LHCN-M2 (cell line): ENCODE measurements at places on chromosomes 2 and 18.

DNA sequence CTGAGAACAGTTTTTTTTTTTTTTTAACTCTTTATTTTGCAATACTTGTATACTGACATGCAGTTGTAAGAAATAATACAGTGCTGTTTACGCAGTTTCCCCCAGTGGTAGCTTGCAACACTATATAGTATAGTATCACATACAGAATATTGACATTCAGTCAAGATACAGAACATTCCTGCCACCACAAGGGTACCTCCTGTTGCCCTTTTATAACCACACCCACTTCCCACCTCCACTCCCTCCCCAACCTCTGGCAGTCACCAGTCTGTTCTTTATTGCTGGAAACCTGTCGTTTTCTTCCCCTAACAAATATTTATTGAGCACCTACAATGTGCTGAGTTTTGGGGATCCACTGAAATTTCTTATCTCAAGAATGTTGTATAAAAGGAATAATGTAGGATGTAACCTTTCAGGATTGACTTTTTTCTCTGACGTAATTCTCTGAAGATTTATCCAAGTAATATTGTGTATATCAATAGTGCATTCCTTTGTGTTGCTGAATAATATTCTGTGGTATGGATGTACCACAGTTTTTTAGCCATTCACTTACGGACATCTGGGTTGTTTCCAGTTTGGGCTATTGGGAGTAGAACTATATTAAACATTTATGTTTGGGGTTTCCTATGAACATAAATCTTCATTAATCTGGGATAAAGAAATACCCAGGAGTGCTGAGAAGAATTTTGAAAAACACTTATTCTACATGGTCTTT, 51.4 kb upstream of the EML6 start:
- DNase-seq: no peak

DNA sequence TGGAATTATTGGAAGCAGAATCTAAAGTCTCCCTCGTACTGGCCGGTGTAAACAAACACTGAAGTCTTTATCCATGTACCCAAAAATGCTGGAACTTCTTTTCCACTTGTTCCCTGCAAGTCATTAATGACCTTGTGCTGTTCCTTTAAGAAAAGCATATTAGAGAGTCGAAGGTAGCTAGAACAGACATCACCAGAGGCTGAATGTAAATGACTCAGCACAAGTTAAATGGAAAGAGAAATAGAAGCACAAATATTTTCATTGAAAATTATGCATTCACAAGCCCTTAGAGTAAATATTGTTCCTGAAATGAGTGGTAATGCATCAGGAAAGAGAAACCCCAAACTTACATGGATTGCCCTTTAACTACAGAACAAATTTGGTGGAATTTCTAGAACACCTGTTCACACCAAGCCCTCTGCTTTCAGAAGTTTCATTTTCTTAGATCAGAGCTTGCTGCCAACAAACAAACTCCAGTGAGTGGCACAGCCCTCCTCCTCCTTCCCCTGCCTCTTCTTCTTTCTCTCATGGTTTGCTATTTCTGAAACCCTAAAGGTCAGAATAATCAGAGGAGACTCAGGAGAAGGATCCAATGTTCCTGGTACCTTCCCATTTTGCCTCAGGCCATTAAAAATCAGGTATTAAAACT, 264.3 kb downstream of the TXNL1 start:
- DNase-seq: peak; percentile 4

DNA sequence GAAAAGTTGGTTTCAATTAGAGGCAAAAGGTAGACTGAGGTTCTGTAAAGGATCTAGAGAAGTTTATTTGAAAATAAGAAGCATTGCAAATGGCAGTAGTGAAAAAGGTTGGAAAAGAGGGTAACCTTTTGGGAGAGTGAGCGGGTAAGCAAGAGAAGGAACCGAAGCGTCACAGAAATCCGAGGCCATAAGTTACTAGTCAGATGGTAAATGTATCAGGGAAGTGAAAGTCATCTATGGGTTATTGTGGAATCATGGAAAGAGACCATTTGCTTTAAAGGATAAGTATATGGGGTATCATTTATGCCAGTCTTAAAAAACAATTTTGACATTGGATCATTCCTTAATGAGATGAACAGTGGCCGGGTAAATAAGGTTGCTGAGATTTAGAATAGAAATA, 30.5 kb downstream of the EML4 start:
- DNase-seq: no peak

GRCh38 chr2:38892819-38893218, 3.1 kb downstream of the ARHGEF33 start:
- no peak for DNase-seq

GRCh38 chr2:44205169-44205568, 36.5 kb downstream of the PPM1B start:
- no peak for DNase-seq
